Type B pancreatic cell (in vitro differentiated cells): ENCODE measurements at places on chromosomes 5 and 9. TPM values are rescaled to one million over a fixed set of nuclear protein-coding genes. Genes with fewer than 3 reads are reported as not detected.

The SLC25A48 gene
- total RNA-seq, result 3.3 and 8.2 TPM in 2 replicates

- no peak for DNase-seq
- H3K4me3 ChIP-seq, result no peak overlapping the region
- no peaks in the 10 kb centered on the region for H3K4me1 ChIP-seq
- H3K27ac ChIP-seq, result no peak overlapping the region
- H3K27me3 ChIP-seq, result peaks cover 58% of the 10 kb centered on the region
- H3K36me3 ChIP-seq, result no peaks in the 10 kb centered on the region
Observed at GRCh38 chr9:36788534-36788933, 215.8 kb downstream of the MELK start.

- H3K27ac ChIP-seq, result no peak overlapping the region
- DNase-seq, result no peak
- H3K27me3 ChIP-seq, result no peaks in the 10 kb centered on the region
- no peak overlapping the region for H3K4me3 ChIP-seq
- peaks cover 20% of the 10 kb centered on the region for H3K4me1 ChIP-seq
Observed at GRCh38 chr5:98510143-98510985, 263.1 kb upstream of the RGMB start.

GRCh38 chr5:64794053-64794770 lies 25.5 kb downstream of the CWC27 start:
- no peak for DNase-seq
- no peaks in the 10 kb centered on the region for H3K27me3 ChIP-seq
- H3K27ac ChIP-seq, result no peak overlapping the region
- H3K4me3 ChIP-seq, result no peak overlapping the region

The PLPP7 gene
- total RNA-seq, result 0.50 and 3.1 TPM in 2 replicates

DNA sequence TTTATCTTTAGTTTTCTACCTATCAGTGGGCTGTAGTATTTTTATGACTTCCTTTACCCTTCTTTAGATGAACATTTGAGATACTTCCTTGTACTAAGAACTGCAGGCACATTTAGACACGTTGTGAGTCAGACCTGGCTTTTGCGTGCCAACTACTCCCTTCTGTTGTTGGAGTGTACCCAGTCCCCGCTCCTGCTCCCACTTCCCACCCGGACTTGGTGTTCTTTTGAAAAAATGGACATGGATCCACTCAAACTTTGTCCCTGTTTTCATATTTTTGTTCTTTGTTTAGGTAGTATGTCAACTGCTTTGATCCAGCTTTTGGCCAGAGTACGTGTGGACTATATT lies 60.7 kb downstream of the PARP8 start:
- no peak overlapping the region for H3K4me3 ChIP-seq
- H3K4me1 ChIP-seq, result peaks cover 12% of the 10 kb centered on the region
- no peaks in the 10 kb centered on the region for H3K36me3 ChIP-seq
- no peak for DNase-seq
- H3K27ac ChIP-seq, result no peak overlapping the region
- peaks cover 3% of the 10 kb centered on the region for H3K27me3 ChIP-seq

- H3K36me3 ChIP-seq, result no peaks in the 10 kb centered on the region
- H3K27me3 ChIP-seq, result no peaks in the 10 kb centered on the region
- H3K27ac ChIP-seq, result no peak overlapping the region
- H3K4me1 ChIP-seq, result peaks cover 27% of the 10 kb centered on the region
Observed at GRCh38 chr9:7974335-7974960, 174.9 kb upstream of the DMAC1 start.

DNA sequence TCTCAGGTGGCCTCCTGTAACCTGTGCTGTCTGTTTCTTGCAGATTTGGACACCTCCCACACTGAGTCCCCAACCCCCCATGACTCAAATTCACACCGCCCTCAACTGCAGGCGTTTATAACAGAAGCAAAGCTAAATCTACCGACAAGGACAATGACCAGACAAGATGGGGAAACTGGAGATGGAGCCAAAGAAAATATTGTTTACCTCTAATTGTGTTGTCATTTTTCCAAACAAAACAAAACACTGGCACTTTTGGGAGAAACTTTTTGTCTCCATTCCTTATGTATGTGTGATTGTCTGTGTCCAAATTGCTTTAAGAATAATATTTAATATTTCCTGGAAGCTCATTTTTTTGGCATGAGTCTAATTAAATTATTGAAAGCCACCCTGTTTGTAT lies 314.8 kb downstream of the ARHGEF28 start:
- peaks cover 8% of the 10 kb centered on the region for H3K36me3 ChIP-seq
- peaks cover 24% of the 10 kb centered on the region for H3K4me1 ChIP-seq
- peak overlapping the region; percentile 19 for H3K27ac ChIP-seq
- no peak for DNase-seq
- no peak overlapping the region for H3K4me3 ChIP-seq
- H3K27me3 ChIP-seq, result no peaks in the 10 kb centered on the region

DNA sequence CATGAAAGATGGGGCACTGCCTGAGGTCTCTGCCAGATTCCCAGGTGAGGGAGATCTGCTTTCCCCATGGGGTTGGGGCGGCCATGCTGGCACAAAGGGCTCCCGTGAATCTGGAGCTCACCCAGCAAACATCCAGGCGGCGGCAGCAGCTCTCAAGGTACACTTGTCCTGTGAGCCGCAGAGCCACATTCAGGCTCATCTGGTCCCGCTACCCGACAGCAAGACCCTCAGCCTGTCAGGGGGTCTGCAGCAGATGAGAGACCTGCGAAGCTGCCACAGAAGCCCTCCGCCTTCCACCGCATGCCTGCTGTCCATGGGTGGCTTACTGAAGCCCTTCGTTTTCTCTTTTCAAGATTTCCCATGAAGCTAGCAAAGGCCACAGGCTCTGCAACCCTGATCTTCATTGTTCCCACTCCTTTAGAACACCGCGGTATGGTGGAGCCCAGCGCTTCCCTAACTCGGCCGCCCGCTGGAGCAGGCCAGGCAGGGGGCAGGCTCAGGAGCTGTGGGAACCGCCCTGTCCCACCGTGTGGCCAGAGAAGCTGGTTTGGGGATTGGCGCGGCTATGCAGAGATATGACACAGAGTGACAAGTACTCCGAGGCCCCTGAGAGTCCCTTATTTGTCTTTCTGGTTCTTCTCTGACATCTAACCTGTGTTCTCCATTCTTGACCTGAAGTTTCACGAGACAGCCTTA lies 8.8 kb downstream of the LRRC14B start:
- no peak overlapping the region for H3K27ac ChIP-seq
- peaks cover 17% of the 10 kb centered on the region for H3K4me1 ChIP-seq
- H3K36me3 ChIP-seq, result peaks cover 10% of the 10 kb centered on the region
- no peaks in the 10 kb centered on the region for H3K27me3 ChIP-seq
- DNase-seq, result no peak
- no peak overlapping the region for H3K4me3 ChIP-seq

DNA sequence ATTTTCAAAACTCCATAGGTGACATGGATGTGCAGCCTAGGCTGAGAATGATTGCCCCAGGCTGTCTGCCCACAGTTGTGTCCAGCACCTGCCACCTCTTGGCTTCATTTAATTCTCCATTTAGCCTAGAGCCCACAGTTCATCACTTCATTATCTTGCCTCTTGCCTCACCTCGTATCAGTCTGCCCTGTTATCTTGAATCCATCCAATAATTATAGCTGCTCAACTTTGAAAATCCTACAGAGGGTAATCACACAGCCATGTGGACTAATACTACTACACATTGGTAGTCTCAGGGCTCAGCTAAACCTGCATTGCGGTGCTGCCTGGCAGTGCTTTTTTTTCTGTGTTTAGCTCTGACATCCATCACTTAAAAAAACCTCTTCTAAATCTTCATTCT lies 7.4 kb downstream of the UGCG start:
- H3K4me1 ChIP-seq, result peaks cover 23% of the 10 kb centered on the region
- no peak for DNase-seq
- H3K27ac ChIP-seq, result peak overlapping the region; percentile 80
- no peaks in the 10 kb centered on the region for H3K27me3 ChIP-seq

The NAIP gene
- 10.4 and 16.4 TPM in 2 replicates for total RNA-seq

DNA sequence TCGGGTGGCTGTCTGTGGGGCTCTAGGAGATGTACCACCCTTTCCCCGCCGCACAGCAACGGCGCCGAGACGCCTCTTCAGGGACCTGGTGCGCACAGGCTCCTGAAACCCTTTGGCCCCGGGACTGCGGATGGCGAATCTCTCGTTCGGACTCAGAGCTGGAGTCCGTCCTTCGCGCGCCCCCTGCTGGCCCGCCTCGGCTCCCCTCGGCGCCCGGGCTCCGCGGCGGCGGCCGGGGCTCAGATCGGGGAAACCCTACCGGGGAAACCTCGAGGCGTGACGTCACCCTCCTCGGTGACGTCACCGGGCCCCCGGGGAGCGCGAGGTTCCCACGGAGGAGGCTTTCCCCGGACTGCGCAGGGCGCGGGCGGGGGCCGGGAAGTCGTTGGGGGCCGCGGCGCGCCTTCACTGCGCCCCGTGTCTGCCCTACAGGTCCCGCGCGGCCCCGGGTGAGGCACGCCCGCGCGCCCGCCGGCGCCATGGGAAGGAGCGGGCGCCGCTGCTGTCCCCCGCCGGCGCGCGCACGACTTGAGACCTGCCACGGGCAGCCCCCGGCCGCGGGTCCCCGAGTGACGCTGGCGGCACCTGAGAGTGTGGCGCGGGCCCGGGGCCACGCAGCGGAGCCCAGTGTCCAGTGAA lies 7.9 kb downstream of the PRR7 start:
- peak; percentile 98 for DNase-seq
- H3K4me3 ChIP-seq, result peak overlapping the region; percentile 90
- H3K4me1 ChIP-seq, result peaks cover 24% of the 10 kb centered on the region
- peaks cover 5% of the 10 kb centered on the region for H3K36me3 ChIP-seq
- peak overlapping the region; percentile 89 for H3K27ac ChIP-seq

GRCh38 chr9:77910194-77910621 lies 121.4 kb downstream of the GNAQ start:
- no peak for DNase-seq
- peaks cover 28% of the 10 kb centered on the region for H3K4me1 ChIP-seq
- H3K27me3 ChIP-seq, result no peaks in the 10 kb centered on the region

- DNase-seq, result no peak
- H3K27me3 ChIP-seq, result no peaks in the 10 kb centered on the region
- H3K36me3 ChIP-seq, result no peaks in the 10 kb centered on the region
- H3K4me3 ChIP-seq, result no peak overlapping the region
- no peak overlapping the region for H3K27ac ChIP-seq
Observed at GRCh38 chr9:127018935-127019334, 103.5 kb downstream of the ANGPTL2 start.

GRCh38 chr9:120256146-120256545 lies 323.8 kb downstream of the CDK5RAP2 start:
- H3K4me1 ChIP-seq, result no peaks in the 10 kb centered on the region
- DNase-seq, result no peak
- H3K4me3 ChIP-seq, result no peak overlapping the region
- H3K27me3 ChIP-seq, result peaks cover 31% of the 10 kb centered on the region

DNA sequence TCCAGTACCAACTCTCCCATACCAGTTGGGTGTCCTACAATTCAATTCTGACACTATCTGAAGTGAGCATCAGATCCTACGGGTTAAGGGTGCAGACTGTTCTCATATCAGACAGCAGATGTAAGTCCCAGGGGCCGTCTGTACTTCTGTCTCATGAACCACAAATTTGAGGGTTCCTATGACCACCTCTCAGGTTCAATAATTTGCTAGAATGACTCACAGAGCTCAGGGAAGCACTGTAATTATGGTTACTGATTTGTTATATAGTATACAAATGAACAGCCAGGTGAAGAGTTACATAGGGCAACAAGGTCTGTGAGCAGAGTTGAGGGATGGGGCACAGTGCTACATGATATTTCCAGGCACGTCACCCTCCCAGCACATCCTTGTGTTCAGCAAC lies 499.1 kb downstream of the DMAC1 start:
- H3K4me3 ChIP-seq, result no peak overlapping the region
- no peaks in the 10 kb centered on the region for H3K36me3 ChIP-seq
- peaks cover 3% of the 10 kb centered on the region for H3K27me3 ChIP-seq
- no peak overlapping the region for H3K27ac ChIP-seq

The SIGMAR1 gene
- 59.0 and 79.7 TPM in 2 replicates for total RNA-seq

DNA sequence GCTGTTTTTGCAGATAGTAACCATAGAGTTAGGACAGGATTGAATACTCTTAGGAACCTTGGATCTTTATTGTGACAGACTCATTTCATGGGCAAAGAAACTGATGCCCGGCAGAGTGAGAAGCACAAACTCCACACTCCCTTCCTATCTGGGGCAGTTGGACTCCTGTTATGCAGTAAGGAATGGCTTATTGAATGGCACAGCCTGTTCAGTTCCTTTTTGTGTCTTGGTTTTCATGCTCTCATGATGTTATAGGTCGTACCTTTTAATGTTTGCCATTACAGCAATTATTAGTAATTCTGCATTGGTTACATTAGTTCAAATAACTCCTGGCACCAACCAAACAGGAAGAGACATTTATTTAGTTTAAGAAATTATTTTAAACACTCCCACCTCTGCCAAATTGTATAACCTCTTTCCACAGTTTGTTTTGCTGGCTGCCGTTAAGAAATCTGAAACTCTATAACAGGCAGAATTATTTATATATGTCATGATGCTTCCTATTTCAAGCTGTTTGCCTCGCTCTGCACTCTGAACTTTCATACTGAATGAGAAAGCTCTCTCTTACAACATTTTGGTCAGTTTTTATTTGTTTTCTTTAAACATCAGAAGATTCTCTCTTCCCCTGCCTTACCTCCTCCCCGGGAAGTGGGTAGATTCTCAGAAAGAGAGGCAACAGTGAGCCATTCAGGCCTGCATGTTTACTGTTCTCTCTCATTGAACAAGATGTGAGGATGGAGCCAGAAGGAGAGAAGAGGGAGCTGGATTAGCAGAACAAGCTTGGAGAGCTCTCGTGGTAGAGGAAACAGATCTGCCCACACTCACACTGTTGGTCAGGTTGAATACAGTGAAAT lies 144.4 kb downstream of the ARHGEF28 start:
- peaks cover 10% of the 10 kb centered on the region for H3K4me1 ChIP-seq
- no peak overlapping the region for H3K27ac ChIP-seq
- DNase-seq, result no peak
- H3K36me3 ChIP-seq, result peaks cover 22% of the 10 kb centered on the region

DNA sequence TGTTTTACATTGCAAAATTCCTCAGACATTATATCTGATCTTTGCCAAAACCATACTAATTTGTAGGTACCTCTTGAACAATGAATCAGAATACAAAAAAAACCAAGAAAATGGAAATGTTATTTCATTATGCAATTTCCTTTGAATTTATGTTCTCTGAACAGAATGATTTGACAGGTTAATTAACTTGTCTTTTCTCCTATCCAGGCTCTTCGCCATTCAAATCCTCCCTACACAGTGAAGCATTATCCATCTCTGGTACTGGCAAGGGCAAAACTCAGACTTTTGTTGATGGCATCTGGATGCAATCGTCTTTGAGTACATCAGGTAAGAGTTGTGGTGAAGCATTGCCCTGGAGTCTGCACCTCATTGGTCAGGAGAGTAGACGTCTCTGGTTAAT lies 655.7 kb upstream of the ITGA1 start:
- H3K4me3 ChIP-seq, result no peak overlapping the region
- no peak overlapping the region for H3K27ac ChIP-seq
- DNase-seq, result no peak

The RANBP17 gene
- total RNA-seq, result 22.0 and 24.1 TPM in 2 replicates

GRCh38 chr9:81874931-81875330 lies 53.3 kb upstream of the SPATA31D4 start:
- H3K36me3 ChIP-seq, result no peaks in the 10 kb centered on the region
- no peaks in the 10 kb centered on the region for H3K27me3 ChIP-seq
- no peaks in the 10 kb centered on the region for H3K4me1 ChIP-seq
- H3K4me3 ChIP-seq, result no peak overlapping the region
- DNase-seq, result no peak
- H3K27ac ChIP-seq, result no peak overlapping the region

GRCh38 chr5:158882236-158882635 lies 217.5 kb downstream of the EBF1 start:
- no peak overlapping the region for H3K27ac ChIP-seq
- no peaks in the 10 kb centered on the region for H3K36me3 ChIP-seq
- no peak for DNase-seq
